ENCODE measurements at places on chromosomes 7 and 10.
A peak's percentile ranks its signal among the peaks of the same experiment; 100 is the strongest.

GRCh38 chr7:92768501-92769393 lies 67.6 kb downstream of the CDK6 start:
- peak; percentile 85 for DNase-seq

GRCh38 chr10:75803816-75804552 lies 372.6 kb downstream of the LRMDA start:
- no peak for DNase-seq

GRCh38 chr10:63431962-63432797 lies 33.6 kb downstream of the JMJD1C start:
- no peak for DNase-seq

DNA sequence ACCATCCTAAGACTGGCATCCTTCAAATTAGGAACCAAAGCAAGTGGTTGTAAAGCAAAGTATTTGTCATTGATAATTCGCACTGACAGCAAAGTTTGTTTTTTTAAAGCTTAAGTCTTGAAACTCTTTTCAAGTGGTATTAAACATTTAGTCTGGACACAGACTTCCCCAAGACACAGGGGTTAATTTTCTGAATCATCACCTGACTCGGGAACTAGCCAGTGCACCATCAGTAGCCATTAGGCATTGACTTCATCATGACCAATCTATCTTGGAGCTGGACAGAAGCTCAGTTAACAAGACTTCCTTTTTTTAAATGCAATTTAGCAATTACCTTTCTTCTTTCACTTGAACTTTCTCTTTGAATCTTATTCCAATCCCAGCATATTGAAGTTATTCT lies 210.6 kb downstream of the ZNF365 start:
- no peak for DNase-seq

DNA sequence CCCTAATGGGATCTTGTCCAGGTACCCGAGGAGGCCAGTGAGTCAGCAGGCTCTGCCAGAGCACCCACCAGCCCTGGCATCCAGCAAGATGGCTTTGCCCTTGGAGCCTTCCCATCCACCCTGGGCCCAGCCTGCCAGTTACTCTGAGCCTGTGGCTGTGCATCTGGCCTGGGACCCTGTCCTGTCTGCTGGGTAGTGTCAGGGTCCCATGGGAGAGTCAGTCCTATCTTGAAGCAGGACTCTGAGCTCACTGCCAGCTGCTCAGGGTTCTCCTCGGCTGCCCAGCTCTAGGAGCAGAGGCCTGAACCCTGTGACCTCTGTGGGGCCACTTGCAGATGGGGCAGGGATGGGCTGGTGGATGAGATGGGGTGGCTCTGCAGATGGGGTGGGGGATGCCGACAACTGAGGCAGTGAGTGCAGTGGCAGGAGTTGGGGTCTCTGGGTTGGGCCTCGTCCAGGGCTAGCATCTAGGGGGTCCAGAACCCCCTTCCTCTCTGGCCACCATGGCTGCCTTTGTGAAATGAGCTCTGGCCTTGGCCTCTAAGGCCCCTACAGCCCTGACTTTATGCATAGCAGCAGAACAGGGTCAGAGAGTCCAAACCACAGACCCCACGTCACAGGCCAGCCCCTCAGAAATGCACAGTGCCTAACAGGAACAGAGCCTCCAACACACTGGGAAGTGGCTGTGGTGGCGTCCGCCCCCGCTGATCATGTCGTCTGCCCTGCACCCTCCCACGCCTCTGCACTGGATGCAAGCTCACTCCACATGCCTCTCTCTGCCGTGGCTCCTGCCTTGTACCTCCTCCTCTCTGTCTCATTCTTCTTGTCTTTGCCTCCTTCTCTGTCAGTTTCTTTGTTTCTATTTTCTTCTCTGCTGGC lies 88.1 kb upstream of the RET start:
- DNase-seq = no peak

GRCh38 chr7:68900096-68900495 lies 698.2 kb upstream of the AUTS2 start:
- no peak for DNase-seq

- DNase-seq = no peak
Observed at GRCh38 chr7:108492742-108493141, 33.2 kb downstream of the PNPLA8 start.

GRCh38 chr10:2681891-2682290 lies 385.5 kb upstream of the PFKP start:
- no peak for DNase-seq

DNA sequence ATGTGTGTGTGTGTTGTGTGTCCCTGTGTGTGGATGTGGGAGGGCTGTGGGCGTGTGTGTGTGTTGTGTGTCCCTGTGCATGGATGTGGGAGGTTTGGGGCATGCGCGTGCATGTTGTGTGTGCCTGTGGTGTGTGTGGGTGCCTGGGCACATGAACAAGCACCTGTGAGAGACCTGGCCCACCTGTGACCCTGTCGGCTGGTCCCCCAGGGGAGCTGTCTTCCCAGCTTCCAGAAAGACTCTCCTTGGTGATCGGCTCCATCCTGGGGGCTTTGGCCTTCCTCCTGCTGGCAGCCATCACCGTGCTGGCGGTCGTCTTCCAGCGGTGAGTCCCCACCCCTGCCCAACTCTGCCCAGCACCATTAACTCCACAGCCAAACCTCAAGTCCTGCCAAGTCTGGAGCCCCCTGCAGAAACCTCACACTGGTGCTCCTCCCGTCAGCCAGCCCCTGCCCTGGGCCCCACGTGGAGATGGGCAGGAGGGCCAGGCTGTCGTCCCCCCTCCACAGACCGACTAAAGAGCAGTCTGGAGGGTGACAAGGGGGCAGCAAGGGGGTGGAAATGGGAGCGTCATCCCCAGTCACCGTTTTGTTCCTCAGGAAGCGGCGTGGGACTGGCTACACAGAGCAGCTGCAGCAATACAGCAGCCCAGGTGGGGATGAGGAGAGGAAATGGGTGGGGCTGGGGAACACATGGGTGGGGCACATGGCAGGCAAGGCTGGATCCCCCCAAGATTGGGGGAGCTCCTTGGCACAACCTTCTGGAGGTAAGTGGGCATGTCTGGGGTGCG lies 12.7 kb downstream of the EPHB6 start:
- no peak for DNase-seq

DNA sequence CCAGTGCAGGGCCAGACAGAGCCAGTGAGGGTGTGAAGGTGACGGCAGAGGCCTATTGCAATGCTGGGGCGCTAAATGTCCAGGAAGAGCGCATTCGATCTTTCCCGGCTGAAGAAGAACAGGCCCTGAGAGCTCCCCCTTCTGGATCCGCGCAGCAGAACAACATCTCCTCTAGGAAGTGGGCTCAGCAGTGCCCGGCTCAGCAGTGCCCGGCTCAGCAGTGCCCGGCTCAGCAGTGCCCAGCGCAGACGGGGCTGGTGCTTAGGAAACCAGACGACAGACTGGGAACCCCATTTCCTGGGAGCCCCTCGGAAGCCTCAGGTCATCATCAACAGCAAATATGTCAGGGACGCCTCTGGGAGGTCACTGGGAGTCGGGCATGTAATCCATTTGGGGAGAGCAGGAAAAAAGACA lies 4.7 kb upstream of the NOS3 start:
- no peak for DNase-seq

DNA sequence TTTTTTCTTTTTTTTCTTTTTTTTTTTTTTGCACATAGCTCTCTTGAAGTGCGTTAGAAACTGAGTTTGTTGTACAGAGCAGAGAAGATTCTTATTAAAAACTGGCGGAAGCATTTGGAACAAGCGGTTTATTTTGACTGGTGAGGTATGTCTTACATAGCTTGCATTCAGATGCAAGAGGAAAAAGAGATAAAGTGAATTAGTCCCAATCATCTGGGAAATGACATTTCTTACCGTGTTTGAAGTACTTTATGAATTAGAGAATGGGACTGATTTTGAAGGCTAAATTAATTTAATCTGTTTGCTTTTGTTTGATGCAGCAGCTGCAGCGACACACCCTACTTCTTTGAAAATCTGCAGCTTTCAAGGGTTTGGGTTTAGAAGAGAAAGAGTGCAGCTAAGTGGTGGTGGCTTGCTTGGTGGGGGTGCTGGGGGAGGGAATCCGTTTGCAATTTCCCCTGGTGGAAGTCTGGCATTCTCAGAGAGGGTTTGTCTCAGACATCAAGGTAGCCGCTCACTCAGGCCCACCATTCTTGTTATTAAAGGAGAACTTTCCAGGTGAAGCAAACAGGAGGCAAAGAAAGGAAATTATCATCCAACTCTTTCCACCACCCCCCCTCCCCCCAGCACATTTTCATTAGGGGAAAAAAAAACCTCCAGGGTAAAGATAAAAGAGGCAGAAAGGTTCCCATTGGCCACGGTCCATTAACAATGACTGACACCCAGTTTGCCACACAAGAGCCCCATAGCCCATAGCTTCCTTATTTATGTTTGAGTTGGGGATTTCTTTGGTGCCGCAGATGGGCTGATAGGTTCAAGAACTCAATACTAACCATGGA lies 231.7 kb downstream of the SKIDA1 start:
- no peak for DNase-seq

GRCh38 chr10:26860102-26860442 lies 686 bp downstream of the ABI1 start:
- DNase-seq = no peak

DNA sequence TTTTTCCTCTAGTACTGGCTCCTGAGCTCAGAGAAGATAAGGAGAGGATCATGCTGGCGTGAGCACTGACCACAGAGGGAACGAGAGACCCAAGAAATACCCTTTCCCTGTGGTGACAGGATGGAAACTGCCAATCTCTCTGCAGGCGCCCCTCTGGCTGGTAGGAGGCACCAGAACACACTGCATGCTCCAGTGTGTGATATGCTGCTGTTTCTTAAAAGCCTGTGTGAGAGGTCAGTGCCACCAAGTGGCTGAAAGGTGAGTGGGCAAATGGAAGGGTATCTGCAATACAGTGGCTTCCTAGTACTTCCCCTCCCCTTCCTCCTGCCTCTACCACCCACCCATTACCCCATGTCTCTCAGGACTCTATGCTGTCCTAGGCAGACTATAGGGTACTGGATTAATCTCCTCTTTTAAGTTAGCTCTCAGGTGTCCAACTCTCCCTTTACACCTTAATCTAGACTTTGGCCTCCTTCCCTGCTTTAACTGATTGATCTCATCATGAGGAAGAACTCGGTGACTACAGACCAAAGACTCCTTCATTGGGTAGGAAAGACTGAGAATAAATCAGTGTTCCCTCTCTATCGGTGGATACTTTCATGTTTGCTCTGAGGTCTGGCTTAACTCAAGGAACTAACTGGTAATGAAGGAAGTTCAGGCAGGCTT lies 283.6 kb downstream of the ADRA2A start:
- DNase-seq = no peak

DNA sequence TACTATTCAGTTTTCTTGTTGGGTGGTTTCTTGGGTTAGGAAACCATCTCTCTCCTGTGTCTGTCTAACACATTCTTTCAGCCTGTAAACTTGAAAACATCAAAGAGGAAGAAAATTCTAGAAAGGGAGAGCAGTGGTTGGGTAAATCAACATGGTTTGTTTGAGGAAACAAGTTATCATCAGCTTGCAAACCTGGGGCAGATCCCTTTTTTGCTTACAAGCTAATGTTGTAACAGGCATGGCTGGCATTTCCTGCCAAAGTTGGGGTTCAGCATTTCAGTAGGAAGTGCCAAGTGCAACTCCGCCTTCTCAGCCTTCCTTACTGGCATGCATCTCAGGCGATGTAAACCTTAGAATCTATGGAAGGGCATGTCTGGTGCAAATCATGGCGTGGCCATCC lies 112.6 kb downstream of the EEPD1 start:
- DNase-seq = no peak

GRCh38 chr10:74593470-74593869 lies 232.9 kb upstream of the KAT6B start:
- DNase-seq = no peak

DNA sequence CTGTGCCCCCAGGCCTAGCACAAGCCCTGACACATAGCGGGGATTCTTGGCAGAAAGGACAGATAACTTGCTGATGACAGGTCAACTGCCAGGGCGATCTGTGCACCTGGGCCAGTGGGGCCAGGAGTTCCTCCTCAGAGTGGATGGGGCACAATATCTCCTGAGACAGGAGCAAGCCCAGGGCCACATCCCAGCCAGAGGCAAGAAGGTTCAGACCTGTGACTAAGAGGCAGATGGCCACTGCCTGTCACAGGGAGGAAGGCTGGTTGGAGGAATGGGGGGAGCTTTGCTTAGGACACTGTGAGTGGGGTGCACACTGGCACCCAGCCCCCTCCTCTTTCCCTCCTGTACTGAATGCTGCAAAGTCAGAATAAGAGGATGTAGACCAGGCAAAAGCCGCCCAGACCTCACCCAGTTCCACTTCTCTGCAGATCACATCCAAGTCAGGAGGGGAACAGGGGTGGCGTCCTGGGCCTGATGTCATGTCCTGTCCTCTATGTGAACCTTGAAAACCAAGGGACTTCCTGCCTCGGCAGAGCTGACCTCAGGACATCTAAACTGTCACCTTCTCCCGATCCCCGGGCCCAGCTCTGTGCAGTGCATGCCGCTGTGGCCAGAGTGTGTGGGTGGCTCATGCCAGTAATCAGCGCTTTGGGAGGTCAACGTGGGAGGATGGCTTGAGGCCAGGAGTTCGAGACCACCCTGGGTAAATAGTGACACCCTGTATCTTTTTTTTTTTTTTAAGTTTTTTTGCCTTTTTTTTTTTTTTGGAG lies 1.3 kb downstream of the GUSB start:
- no peak for DNase-seq

DNA sequence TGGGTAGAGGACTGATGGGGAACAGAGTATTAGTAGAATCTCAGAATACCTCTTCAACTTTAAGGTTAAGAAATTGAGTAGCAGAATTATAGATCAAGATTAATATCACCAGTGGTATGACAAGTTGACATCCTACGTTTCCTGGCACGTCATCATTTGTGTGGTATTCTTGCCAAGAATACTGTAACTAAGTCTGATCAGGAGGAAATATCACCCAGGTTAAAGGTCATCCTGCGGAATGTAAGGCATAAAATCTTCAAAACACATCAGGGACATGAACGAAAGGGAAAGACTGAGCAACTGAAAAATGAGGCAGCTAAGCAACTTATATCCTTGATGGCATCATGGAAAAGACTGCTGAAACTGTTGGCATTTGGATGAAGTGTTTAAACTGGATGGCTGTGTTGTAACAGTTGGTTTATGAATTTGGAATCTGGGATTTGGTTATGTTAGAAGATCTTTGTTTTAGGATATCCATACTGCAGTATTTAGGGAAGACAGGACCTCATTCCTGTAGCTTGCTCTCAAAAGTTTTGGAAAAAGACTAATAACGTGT lies 86.1 kb downstream of the TRIM24 start:
- no peak for DNase-seq

- no peak for DNase-seq
Observed at GRCh38 chr10:114674346-114674745, 16.3 kb upstream of the ABLIM1 start.

GRCh38 chr10:20622531-20623211 lies 274.4 kb downstream of the NEBL start:
- no peak for DNase-seq
